ENCODE measurements at places on chromosomes 12 and 14.

DNA sequence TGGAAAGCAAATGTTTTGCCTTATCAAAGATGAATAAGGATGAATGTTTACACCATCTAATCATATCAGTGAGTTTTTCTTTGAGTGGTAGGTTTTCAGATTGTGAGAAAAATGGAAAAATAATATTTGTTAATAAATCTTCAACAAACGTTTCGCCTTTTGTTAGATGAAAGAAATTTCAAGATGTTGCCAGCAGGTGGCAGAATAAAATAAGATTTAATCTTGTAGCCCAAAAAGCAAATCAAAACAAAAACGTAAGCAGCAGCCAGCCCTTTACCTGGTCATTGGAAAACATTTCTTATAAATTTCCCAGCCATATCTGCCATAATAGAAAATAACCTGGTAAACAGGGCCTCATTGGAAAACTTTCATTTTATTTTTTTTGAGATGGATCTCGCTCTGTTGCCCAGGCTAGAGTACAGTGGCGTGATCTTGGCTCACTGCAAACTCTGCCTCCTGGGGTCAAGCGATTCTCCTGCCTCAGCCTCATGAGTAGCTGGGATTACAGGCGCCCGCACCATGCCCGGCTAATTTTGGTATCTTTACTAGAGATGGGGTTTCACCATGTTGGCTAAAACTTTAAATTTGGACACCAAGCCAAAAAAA is 15.4 kb upstream of the TMEM120B start:
- DNase-seq = no peak

GRCh38 chr12:74489543-74489942 is 48.1 kb upstream of the ATXN7L3B start:
- DNase-seq = no peak

- no peak for DNase-seq
These were observed 22.2 kb downstream of the TMEM117 start for GRCh38 chr12:43858096-43858495.

DNA sequence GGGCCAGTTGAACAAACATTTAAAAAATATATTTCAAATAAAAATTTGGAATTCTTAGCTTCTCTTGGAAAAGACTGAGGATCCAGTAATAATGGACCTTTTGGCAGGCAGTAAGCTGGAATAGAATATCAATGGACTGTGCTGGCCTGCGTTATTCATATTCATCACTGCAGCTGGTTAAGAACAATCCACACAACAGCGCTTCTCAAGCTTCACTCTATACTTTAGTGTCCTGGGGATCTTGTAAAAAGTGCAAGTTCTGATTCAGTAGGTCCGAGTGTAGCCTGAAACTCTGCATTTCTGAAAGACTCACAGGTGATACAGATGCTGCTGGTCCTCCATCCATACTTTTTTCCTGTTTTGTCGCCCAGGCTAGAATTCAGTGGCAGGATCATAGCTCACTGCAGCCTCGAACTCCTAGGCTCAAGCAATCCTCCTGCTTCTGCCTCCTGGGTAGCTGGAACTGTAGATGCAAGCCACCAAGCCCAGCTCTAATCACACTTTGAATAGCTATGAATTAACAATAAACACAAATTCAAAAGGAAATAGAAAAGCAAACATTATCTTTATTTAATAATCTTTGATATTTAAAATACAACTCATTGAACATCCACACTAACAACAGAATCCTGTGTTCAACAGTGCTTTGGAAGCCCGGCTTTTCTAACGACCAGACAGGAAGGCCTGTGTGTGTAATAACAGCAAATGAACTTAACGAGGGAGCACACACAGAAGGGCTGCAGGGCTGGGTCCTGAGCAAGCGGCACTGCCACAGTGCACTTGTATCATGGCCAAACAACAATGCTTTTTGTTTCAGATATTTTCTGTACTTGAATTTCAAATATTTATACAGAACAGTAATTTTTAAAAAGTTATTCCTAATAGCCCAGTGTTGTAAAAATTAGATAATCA is 18.4 kb upstream of the TRIP11 start:
- no peak for DNase-seq

DNA sequence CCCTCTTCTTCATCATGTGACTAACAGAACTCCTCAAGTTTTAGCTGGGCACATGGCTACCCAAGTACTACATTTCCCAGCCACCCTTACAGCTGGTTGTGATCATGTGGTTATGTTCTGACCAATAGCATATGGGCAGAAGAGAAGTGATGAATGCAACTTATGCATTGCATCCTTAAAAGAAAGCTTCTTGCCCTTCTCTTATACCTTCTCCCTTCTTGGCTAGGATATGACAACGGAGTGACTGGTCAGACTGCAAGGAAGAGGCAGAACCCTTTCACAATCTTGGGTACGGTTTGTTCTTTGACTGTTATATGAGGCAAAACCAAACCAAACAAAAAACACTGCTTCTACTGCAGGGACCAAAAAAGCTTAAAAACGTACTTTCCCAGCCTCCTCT is 66.5 kb upstream of the MAX start:
- DNase-seq = no peak

DNA sequence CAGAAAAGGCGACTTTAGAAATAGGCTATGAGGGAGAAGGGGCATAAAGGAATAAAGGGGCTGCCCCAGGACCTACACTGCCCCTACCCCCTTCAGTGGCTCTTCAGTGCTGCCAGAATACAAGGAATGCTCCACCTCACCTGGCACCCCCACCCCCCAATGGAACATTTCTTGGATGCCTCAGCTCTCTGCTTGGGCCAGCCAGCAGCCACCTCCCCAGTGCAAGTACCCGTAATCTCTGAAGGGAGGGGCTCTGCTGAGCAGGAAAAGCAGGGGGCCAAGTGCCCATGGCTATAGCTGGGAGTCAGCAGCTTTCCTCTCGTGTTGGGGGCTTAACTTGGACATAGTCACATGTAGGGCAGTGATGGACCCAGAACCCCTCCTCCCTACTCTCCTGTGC is 33.3 kb downstream of the BAZ2A start:
- DNase-seq = no peak

GRCh38 chr12:40907115-40907527 is 214.9 kb downstream of the CNTN1 start:
- no peak for DNase-seq

- no peak for DNase-seq
These were observed 132.9 kb downstream of the CEP83 start for GRCh38 chr12:94326727-94327126.

- DNase-seq = no peak
These were observed 30.3 kb upstream of the SMOC1 start for GRCh38 chr14:69848903-69849391.

DNA sequence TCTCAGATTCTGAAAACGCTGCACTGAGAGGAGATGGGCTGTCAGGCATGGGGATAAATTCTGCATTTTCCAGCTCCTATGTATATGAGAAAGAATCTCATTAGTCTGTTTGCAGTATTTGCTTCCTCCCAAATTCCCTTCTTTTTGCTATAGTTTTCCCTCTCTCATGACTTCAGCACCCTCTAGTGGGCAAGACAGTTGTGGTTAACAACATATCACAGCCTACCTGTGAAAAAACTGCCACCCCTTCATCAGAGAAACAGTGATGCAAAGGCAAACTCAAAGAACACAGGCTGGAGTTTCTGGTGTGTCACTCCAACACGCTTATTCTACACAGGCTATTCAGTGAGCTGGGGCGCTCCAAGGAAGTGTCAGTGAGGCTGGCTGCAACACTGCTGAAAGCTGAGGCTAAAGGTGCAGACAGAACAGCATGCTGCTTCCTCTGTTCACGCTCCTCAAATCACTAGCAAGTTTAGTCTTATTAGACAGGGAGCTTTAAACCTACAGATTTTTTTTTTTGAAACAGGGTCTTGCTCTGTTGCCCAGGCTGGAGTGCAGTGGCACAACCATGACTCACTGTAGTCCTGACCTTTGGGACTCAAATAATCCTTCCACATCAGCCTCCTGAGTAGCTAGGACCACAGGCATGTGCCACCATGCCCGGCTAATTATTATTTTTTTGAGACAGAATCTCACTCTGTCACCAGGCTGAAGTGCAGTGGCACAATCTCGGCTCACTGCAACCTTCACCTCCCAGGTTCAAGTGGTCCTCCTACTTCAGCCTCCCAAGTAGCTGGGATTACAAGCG is 19.3 kb downstream of the ZC2HC1C start:
- peak; percentile 2 for DNase-seq

- no peak for DNase-seq
These were observed 5.9 kb upstream of the NFYB start for GRCh38 chr12:104143918-104144317.

DNA sequence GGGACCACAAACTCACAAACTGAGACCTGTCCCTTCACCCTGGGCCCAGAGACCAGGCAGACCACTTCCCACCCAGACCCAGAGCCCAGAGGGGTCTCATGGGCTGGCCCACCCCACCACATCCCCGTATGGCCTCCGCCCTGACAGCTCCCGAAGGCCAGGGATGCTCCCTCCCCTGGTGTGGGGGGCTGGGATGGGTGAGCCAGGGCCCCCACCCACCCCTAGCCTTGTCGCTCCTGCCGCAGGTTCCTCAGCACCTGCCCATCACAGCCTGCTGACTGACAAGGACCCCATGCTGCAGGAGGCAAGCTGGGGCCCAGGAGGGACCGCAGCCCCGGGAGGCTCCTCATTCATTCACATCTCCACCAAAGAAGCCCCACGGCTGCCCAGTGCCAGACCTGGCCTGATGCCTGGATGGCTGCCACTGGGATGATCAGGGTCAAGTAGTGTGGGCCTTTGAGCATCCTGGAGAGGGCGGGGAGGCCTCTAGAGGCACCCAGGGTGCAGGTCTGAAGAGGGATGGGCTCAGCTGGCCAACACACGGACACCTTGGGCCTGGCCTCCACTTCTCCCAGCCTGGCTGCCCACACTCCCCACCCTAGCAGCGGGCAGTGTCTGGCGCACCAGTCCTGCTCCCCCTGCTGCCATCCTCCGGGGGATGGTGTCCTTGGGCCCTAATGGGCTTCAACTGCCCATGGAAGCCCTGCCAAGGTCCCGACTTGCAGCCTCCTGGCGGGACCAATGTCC is 24.7 kb upstream of the GPR132 start:
- DNase-seq = no peak

DNA sequence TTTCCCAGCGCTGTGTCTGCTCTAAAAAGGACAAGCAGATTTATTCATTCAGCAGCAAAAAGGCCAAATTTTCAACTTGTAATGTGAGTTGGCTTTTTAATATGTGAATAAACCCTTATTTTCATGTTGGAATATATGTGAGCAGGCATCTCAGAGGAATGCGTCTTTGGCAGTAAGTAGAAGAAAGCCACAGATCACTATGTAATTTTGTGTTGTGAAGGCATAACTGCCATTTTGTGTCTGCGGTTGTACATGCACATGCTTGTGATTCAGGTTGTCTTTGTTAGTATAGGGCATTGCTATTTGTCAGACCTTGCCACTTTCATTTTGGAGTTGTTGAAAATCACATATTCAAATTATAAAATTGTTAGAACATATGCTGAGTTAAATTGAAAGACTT is 398.8 kb upstream of the RGS6 start:
- DNase-seq = no peak

GRCh38 chr12:62078020-62078419 is 182.2 kb upstream of the USP15 start:
- DNase-seq = no peak

GRCh38 chr12:129927316-129927900 is 23.6 kb upstream of the TMEM132D start:
- no peak for DNase-seq
